Activated T-helper 2 cell treated with anti-CD3 and anti-CD28 coated beads, Interferon-gamma antibody, Interleukin-2, Interleukin-4, amounts not matched to agents 10 μg/mL and 5 μg/mL and 100 μg/mL, durations not matched to agents 14 hours and 24 hours and 36 hours (primary cell): ENCODE measurements at places on chromosomes 7 and 10.

DNA sequence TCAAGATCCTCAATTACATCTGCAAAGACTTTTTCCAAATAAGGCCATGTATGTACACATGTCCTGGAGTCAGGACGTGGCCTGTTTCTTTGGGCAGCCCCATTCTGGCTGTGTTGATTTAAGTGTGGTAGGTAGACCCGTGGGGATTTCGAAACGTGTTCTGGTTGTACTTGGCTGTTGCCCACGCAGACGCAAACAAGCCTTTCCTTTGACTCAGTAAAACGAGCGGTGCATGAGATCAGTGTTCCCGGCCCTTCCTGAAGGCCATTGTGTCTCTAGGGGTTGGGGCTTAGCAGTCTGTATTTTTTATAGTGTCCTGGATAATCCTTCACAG lies 64.8 kb upstream of the DNAJB6 start:
- H3K4me1 ChIP-seq = peaks cover 14% of the 10 kb centered on the region
- DNase-seq = no peak
- no peaks in the 10 kb centered on the region for H3K27me3 ChIP-seq
- peaks cover 37% of the 10 kb centered on the region for H3K36me3 ChIP-seq

DNA sequence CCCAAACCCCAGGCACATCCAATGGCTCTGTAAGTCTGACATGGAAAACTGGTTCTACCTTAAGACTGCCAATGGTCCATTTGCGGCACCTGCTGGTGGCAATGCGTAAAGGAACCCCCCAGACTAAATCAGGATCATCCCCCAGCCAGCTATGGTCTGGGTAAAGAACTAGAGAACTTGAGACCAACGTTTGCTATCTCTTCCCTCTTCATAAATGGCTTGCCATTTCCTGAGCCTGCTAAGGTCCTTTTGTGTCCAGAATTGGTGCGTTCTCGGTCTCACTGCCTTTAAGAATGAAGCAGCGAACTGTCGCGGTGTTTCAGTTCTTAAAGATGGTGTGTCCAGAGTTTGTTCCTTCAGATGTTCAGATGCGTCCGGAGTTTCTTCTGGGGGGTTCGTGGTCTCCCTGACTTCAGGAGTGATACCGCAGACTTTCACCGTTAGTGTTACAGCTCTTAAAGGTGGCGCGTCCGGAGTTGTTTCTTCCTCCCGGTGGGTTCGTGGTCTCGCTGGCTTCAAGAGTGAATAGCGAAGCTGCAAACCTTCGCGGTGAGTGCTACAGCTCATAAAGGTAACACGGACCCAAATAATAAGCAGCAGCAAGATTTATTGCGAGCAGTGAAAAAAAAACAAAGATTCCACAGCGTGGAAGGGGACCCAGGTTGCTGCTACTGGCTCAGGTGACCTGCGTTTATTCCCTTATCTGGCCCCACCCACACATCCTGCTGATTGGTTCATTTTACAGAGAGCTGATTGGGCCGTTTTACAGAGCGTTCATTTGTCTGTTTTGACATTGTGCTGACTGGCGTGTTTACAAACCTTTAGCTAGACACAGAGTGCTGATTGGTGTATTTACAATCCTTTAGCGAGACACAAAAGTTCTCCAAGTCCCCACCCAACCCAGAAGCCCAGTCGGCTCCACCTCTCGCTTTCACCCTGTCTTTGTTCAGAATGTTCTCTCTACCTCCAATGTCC lies 95.4 kb downstream of the ELMO1 start:
- peak overlapping the region; percentile 90 for H3K4me3 ChIP-seq
- H3K27ac ChIP-seq = peak overlapping the region; percentile 84
- H3K36me3 ChIP-seq = no peaks in the 10 kb centered on the region
- peaks cover 72% of the 10 kb centered on the region for H3K4me1 ChIP-seq
- H3K27me3 ChIP-seq = no peaks in the 10 kb centered on the region

DNA sequence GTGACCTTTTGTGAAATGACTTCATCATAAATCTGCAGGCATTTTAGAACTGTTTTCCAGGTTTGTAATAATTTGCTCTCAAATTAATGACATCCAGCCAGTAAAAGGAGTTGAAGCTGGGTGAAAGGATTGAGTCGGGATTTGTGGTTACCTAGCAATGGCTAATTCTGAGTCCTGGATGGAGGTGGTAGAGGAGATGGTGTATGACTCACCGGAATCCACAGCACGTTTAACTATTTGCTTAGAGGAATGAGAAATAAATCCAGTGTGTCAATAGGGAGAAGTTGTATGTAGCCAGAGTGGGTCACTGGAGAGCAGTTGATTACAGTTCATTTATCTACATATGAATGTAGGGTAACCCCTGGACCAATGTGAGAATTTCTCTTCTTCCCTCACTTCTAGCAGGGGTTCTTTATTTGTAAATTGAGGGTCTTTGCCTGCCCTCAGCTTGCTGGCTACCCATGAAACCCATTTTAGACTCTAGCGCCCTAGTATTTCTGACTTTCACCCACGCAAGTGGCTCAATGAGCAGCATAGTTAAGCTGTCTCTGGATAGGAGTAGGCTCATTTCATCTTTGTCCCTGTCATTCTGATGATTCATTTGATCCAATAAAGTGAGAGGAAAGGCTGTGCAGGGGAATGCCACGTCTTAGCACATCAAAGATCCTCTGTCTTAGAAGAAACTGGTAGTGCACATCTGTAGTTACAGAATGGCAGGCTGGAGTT lies 547.8 kb downstream of the SORCS3 start:
- H3K27ac ChIP-seq = no peak overlapping the region

DNA sequence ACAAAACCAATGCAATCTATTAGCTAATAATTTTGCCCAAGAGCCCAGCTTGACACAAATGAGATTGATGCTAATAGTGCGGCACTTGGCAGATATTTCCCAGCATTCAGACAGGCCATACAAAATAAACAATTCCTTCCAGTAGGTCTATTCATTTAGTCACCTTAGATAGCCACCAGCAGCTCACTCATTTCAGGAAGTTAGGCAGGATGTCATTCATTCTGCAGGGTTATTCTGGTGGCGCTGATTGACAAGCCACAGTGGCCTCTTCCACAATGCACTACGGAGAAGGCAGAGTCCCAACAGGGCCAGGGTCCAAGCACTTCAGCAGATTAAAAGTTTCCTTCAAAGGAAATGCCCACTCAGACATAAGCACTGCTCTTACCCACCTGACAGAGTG lies 55.8 kb downstream of the PIK3AP1 start:
- H3K27ac ChIP-seq = no peak overlapping the region
- H3K4me1 ChIP-seq = peaks cover 12% of the 10 kb centered on the region
- DNase-seq = no peak
- no peak overlapping the region for H3K4me3 ChIP-seq
- peaks cover 4% of the 10 kb centered on the region for H3K27me3 ChIP-seq

DNA sequence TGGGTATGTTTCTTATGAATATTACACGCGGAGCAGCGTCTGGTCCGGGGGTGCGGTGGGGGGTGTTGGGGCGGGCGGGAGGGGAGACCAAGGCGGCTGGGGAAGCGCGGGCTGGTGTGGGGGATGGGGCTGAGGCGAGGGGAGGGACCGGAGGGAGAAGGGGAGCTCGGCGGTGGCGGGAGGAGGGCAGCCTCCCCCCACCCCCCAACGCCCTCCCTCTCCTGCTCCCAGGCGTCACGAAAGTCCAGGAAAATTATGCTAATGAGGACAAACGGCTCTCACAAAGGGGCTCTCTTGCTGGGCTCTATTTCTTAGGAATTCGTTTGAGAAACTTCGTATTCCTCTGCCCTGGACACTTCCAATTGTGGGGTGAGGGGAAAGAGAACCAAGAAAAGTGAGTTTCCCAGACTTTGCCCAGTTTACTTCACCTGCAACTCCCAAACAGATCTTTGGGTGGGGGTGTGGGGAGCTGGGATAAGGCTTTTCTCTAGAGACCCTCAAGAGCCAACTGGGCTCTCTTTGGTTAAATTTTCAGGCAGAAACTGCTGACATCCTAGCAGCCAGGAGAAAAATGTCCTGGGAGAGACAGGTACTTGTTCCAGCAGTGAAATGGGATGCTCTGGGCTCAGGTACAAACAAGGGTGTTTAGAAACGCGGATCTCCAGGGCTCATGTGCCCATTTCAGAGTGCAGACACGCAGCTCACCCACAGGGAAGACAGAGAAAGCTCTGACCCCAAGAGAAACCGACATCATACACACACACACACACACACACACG lies 11.7 kb upstream of the HOXA2 start:
- no peak overlapping the region for H3K4me3 ChIP-seq
- no peaks in the 10 kb centered on the region for H3K36me3 ChIP-seq
- no peaks in the 10 kb centered on the region for H3K4me1 ChIP-seq
- DNase-seq = no peak
- peaks cover 2% of the 10 kb centered on the region for H3K27me3 ChIP-seq

- H3K27ac ChIP-seq = no peak overlapping the region
- no peaks in the 10 kb centered on the region for H3K4me1 ChIP-seq
- DNase-seq = no peak
- no peaks in the 10 kb centered on the region for H3K27me3 ChIP-seq
- H3K4me3 ChIP-seq = no peak overlapping the region
- no peaks in the 10 kb centered on the region for H3K36me3 ChIP-seq
Measured at GRCh38 chr7:2143981-2144595, 88.7 kb downstream of the MAD1L1 start.

DNA sequence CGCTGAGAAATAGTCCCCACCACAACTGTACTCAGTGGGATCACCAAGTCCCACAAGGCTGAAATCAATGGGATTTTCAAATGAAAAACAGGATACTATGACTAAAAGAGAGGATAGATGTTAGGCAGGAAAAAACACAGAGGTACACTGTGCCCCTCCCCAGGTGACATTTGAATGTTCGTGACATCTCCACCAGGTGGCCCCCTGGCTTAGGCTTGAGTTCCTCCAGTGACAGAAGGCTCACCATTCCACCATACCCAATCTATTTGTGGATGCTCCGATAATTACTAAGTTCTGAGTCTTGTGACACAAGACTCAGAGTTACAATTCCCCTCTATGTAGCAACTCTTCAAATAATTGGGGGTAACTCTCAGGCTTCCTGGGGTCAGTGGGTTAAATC lies 77.5 kb upstream of the KCNMA1 start:
- no peaks in the 10 kb centered on the region for H3K36me3 ChIP-seq
- peaks cover 20% of the 10 kb centered on the region for H3K27me3 ChIP-seq
- H3K4me3 ChIP-seq = no peak overlapping the region

- no peaks in the 10 kb centered on the region for H3K27me3 ChIP-seq
- H3K36me3 ChIP-seq = no peaks in the 10 kb centered on the region
- H3K27ac ChIP-seq = no peak overlapping the region
Measured at GRCh38 chr10:127090138-127090537, 106.3 kb downstream of the INSYN2A start.
